Pancreas (tissue), 10 donors: ENCODE measurements at places on chromosomes 3 and 15. TPM values are rescaled to one million over a fixed set of nuclear protein-coding genes. Genes with fewer than 3 reads are reported as not detected.

The HRG gene
- polyA plus RNA-seq = not detected

The A4GNT gene
- 0.34 TPM for polyA plus RNA-seq

The LRRC31 gene
- polyA plus RNA-seq = not detected

The SLC28A1 gene
- polyA plus RNA-seq = 0.11 TPM

The NKIRAS1 gene
- polyA plus RNA-seq = 2.7 TPM

The RPL32 gene
- polyA plus RNA-seq = 1,584 TPM

The B3GNT5 gene
- polyA plus RNA-seq = 5.2 TPM

The CBLB gene
- polyA plus RNA-seq = 5.3 TPM

The GMPPB gene
- polyA plus RNA-seq = 38.1 TPM
